ENCODE measurements at places on chromosomes 7 and 10.

DNA sequence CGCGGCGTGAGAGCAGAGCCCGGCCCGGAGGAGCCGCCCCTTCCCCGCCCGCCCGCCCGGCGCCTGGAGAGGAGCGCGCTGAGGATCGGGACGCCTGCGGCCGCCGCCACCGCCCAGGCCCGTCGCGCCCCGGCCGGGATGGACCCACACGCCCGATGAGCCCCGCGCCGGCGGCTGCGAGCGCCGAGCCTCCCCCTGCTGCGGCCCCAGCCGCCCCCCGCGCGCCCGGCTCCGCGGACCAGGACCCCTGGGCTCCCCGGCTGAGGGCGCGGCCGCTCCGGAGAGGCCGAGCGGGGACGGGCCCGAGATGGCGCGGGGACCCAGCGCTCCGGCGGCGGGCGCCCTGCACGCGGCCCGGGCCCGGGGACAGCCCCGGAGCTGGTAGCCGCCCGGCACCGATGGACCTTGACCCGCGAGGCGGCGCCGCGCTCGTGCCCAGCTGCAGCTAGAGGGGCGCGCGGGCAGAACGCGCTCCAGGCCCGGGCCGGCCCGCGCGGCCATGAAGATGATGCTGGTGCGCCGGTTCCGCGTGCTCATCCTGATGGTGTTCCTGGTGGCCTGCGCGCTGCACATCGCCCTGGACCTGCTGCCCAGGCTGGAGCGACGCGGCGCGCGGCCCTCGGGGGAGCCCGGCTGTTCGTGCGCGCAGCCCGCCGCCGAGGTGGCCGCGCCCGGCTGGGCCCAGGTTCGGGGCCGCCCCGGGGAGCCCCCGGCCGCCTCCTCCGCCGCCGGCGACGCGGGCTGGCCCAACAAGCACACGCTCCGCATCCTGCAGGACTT is 520 bp downstream of the FAM20C start:
- DNase-seq: no peak

- no peak for DNase-seq
Observed at GRCh38 chr7:2585446-2585845, 26.7 kb downstream of the IQCE start.

GRCh38 chr7:138575897-138576428 is 115.9 kb downstream of the TRIM24 start:
- no peak for DNase-seq

DNA sequence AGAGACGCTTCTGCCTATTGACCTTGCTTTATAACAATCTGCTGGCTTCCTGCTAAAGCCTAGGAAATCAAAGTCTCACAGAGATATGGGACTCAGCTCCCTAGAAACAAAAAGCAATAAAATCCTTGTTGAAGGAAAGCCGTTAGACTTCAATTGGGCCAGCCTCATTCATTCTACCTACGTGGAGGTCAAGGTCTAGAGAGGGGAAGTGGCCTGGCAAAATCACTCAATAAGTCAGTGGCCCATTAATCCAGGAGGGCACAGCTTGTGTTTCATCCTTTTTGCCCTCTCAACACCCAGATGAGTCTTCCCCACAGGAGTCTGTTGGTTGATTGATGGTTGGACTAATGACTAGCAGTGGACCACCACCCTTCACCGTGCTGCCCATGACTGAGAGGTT is 40.5 kb upstream of the ACSL5 start:
- no peak for DNase-seq

- DNase-seq: no peak
Observed at GRCh38 chr10:60589376-60589775, 188.9 kb upstream of the CDK1 start.

GRCh38 chr10:29861811-29862505 is 197.4 kb downstream of the JCAD start:
- no peak for DNase-seq

GRCh38 chr7:139737221-139738100 is 40.3 kb downstream of the HIPK2 start:
- no peak for DNase-seq

- peak; percentile 21 for DNase-seq
Observed at GRCh38 chr10:126935263-126935946, 30.2 kb downstream of the DOCK1 start.

DNA sequence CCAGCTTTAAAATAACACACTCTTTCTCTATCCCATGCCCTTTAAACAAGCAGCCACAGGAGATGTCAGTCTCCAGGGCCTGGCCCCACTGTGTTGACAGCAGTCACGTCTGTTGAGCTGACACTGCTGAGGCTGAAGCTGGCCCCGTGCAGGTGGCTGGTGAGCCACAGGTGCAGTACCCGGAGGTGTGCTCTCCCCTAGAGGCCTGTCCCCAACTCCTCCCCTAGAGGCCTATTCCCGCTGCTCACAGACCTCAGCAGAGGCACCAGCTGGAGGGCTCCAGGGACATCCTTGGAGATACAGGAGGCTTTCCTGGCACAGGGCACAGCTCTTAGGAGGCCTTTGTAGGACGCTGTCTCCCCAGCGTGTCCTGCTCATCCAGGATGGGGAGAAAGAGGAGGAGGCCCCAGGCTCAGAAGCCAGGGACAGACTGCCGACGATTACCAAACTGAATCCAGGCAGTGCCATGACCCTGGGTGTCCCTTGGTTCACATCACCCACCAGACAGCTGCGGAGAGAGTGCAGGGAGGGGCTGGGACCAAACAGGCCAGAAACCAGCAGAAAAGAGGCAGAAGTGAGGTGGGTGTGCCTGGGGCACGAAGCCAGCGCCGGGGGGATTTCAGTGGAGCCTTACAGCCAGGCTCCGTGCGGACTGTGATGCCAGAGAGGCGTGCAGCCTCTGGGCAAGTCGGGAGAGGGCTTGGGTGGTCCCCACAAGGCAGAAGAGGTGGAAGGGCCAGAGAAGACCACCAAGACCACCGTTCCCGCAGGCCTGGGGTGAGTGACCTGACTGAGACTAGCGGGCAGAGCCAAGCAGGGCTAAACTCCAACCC is 18.5 kb upstream of the TTYH3 start:
- DNase-seq: no peak

DNA sequence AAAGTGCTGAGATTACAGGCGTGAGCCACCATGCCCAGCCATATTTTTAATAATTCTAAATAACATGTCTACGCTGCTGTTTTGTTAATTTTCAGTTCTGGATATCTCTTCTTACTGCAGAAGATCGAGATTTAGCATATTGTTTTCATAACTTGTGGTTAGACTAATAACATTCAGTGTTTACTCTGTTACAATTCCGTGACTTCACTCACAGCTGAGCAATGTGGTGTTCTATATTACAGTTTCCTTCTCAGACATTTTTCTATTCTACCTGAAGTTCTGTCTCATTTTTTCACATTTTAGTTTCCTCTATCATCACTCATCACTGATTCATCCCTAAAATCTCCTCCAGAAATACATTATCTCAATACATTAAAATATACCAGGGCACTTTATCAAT is 10.9 kb downstream of the RNF32 start:
- DNase-seq: no peak

- no peak for DNase-seq
Observed at GRCh38 chr10:84540022-84540616, 211.7 kb downstream of the CCSER2 start.

- DNase-seq: no peak
Observed at GRCh38 chr10:11012421-11013295, 5.0 kb upstream of the CELF2 start.

DNA sequence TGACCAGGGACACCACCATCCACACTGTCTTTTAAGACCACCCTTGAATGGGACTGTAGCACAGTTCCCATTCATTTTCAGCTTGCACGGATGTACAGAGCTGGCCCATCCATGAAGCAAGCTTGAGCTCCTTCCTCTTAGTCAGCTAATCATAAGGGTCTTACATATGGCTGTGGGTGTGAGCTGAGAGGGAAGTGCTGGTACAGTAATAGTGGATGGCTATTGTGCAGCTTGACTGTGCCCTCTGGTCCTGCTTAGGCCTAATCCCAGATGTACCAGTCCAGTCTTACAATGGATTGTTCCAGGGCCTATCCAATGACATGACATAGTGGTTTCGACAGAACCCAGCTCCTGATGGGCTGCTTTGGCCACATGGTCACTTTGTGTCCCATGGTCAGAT is 96.9 kb upstream of the ZNF438 start:
- no peak for DNase-seq

DNA sequence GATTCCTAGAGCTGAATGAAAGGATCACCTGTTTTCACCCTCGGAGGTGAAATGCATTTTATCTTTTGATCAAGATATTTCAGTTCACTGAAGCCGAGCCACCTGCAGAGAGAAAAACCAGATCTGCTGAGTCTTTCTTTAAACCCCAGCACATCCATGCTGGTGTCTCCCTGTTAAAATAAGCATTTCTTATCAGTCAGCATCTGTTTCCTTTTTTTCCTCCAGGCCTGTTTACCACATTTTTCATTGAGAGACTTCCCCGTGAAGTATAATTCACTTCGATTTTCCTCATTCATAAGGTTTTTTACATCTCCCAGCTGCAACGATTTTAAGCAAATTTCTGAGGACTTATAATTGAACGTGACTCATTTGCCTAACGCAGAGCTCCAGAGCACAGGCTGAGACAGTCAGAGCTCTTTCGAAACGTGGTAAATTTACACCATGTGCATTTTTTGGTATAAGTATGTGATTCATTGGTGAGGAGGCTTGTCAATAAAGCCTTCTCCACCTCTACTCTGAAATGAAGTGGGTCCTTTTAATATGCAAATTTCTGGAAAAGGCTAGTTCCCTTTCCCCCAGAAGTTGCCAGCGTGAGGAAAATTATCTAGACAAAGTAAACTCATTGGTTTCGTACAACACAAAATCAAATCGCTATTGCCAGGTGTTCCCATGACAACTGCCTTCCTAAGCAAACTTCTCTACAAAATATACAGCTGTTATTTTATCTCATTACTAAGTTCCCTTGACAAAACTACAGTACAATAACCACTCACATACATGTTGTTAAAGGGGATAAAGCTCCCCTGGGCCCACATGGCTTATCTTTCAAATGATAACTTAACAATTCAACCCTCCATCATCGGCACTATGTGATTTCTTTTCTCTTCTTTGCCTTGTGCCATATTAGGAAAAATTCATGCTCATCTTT is 374.8 kb upstream of the AKR1E2 start:
- DNase-seq: no peak

GRCh38 chr10:16361086-16361485 is 75.7 kb upstream of the PTER start:
- DNase-seq: no peak

DNA sequence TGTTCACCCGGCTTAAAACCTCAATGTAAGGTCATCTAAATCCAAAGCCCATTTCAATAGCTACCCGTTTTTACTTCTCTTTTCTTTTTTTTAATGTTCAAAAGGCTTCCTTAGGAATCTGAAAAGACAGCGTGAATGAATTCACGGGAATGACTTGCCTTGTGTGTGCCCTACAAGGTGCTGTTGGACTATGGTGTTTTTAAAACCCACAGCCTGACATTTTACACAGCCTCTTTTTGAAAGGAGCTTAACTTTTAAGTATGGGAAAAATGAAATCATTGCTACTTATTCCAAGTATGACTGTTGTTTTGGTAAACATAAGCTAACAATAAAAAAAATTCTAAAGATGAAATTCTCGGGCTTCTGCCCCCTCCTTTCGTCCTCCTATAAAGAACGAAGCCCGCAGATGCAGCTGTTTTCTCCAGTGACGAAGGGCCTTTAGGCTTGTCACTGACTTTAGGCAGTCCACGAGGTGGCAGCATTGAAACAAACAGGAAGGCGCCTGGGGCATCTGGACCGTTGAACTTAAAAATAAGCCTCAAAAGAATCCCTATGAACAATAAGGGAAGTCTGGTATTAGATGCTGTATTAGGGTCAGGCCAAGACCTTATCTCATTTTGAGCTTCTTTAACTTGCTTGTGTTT is 141.3 kb downstream of the NRP1 start:
- DNase-seq: peak; percentile 72

DNA sequence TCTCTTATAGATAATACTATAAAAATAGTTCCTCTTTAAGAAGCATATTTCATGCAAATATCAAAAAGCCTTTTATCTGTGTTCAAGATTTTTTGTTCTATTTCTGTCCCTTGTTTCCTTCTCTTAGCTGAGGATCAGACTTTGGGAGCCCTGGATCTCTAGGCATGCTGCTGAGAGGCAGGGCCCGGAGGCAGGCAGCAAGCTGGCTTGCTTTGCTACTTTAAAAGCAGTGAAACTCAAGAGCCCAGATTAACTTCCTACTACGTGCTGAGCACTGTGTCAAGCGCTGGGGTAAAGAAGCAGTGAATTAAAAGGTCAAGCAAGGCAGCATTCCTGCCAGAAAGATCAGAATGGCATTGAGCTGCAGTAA is 31.0 kb upstream of the ARID5B start:
- DNase-seq: no peak

DNA sequence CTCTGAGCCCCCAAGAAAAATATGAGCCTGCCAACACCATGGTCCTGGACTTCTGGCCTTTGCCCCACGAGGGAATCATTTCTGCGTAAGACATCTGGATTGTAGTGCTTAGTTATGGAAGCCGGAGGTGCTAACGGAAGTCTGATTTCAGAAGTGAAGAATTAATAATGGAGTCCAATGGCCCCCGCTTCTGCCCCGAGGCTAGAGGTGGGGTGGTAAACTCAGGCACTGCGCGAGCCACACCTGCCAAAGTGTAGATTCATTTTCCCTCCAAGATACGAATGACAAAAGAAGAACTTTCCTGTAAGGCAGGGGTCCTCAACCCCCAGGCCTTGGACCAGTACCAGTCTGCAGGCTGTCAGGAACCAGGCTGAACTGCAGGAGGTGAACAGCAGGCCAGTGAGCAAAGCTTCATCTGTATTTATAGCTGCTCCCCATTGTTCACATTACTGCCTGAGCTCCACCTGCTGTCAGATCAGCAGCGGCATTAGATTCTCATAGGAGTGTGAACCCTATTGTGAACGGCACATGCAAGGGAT is 22.3 kb downstream of the CNPY1 start:
- no peak for DNase-seq

DNA sequence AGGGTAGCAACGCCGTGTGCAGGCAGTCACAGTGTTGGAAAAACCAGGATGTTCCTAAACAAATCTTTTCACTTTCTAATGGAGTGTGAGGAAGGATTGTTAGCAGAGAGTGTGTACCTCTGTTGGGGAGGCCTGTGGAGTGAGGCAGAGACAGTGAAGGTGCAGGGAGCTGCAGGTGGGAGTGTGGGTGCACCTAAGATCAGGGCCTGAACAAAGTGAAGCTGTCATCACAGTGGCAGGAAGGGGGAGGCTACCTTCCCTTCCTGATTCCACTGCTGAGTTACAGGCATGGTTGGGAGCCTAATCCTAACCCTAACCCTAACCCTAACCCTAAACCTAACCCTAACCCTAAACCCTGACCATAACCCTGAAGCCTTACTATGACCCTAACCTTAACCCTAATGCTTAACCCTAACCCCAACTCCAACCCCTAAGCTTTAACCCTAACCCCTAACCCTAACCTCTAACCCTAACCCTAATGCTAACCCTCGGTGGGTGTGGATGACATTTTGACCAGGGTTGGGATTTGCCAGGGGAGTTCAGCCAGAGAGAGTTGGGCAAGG is 158.8 kb upstream of the KLF6 start:
- no peak for DNase-seq

GRCh38 chr7:25857376-25858067 is 294.5 kb upstream of the NFE2L3 start:
- no peak for DNase-seq

GRCh38 chr7:44366986-44367385 is 41.6 kb upstream of the CAMK2B start:
- DNase-seq: no peak

Measured in brain pericyte (primary cell).